Naive thymus-derived CD4-positive, alpha-beta T cell (primary cell): ENCODE measurements at places on chromosomes 5 and 9.

DNA sequence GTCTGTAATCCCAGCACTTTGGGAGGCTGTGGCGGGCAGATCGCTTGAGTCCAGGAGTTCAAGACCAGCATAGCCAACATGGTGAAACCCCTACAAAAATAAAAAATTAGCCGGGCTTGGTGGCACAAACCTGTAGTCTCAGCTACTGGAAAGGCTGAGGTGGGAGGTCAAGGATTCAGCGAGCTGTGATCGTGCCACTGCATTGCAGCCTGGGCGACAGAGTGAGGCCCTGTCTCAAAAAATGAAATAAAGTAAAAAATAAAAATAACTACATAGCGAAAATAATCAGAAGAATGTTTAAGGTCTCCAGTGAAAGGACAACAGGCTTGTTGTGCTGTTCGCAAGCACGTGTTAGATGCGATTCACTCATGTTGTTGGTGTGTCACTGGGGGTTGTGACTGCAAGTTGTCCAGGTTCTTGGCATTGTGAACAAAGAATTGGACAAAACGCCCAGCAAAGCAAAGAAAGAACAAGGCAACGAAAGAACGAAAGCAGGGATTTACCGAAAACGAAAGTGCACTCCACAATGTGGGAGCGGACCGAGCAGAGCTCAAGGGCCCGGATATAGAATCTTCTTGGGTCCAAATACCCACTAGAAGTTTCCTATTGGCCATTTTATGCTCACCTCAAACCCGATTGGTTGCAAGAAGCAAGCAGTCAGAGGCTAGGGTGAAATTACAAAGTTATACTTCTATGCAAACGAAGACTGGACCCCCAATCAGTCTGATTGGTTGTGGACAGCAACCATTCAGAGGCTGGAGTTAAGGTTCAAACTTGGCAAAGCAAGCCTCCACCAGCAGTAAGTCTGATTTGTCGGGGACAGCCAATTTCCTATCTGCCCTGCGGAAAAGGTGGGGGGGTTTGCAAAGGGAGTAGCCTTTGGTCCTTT is 844 bp upstream of the MCCC2 start:
- no peak for DNase-seq
- H3K36me3 ChIP-seq = no peaks in the 10 kb centered on the region
- peak overlapping the region; percentile 87 for H3K27ac ChIP-seq
- peaks cover 34% of the 10 kb centered on the region for H3K4me1 ChIP-seq

DNA sequence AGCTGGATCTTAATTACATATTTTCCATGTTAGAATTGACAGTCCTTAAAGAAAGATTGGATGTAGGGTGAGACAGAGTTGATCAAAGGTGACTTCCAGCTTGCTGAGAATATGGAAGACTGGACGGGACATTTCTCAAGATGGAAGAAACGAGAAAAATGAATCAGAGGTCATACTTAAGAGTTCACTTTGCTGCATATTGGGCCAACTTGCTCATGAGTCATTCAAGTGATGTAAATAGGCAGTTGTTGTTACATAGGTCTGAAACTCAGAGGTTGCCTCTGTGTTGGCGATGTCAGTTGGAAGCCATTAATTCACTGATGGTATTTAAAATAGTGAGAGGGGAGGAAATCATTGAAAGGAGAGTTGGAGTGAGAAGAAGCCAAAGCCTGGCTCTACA is 132.8 kb downstream of the CD180 start:
- H3K27me3 ChIP-seq = no peaks in the 10 kb centered on the region
- H3K4me1 ChIP-seq = peaks cover 3% of the 10 kb centered on the region
- no peaks in the 10 kb centered on the region for H3K36me3 ChIP-seq
- H3K4me3 ChIP-seq = no peak overlapping the region

GRCh38 chr5:148751025-148751424 is 75.4 kb upstream of the ADRB2 start:
- DNase-seq = no peak
- H3K36me3 ChIP-seq = no peaks in the 10 kb centered on the region
- no peaks in the 10 kb centered on the region for H3K4me1 ChIP-seq
- no peak overlapping the region for H3K27ac ChIP-seq
- no peaks in the 10 kb centered on the region for H3K27me3 ChIP-seq

DNA sequence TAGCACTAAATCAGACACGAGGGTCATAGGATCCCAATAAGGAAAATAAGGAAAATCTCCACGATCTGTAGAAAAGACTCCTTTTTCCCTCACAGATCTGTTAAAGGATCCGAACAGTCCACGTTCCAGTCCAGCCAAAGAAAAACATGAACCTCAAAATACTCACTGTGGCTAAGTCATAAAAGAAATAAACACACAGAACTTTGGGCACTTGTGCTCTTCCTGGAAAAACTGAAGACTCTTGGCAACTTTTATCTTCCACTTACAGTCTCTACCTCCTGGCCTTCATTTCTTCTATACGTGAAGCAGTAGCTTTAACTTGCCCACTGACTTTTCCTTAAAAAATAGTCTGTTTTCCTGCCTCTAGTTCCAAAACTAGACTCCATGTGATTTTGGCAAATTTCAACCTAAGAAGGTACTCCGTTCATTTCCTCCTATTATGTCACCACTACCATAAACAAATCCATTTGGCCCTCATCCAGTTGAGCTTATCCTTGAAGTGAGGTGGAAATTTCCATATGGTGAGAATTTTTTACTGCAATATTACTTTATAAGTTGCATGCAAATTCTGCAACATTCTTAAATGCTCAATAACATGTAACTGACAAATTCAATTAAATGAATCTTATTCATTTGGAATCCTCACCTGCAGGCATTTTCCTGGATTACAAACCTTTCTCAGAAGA is 5.3 kb upstream of the LHFPL2 start:
- H3K36me3 ChIP-seq = no peaks in the 10 kb centered on the region
- H3K27me3 ChIP-seq = no peaks in the 10 kb centered on the region
- no peak overlapping the region for H3K4me3 ChIP-seq
- no peak overlapping the region for H3K27ac ChIP-seq

DNA sequence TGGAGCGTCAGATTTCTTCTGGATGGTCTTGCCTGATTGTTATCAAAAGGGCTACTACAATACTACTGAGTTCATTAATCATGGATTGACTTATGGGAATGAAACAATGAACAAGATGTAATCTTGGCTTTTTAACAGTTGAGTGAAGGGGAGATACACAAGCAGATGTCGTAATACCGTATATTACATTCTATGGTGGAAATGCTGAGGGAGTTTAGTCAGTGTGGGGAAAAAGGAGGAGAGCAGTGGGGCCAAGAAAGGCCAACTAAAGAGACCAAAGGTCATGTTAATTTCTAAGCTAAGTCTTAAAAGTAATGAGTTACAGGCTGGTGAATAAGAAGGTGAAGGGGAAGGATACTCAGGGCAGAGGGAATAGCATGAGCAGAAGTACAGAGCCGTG is 29.0 kb upstream of the PSAT1 start:
- no peaks in the 10 kb centered on the region for H3K4me1 ChIP-seq
- no peak overlapping the region for H3K4me3 ChIP-seq
- peaks cover 6% of the 10 kb centered on the region for H3K36me3 ChIP-seq
- H3K27me3 ChIP-seq = no peaks in the 10 kb centered on the region
- DNase-seq = no peak
- H3K27ac ChIP-seq = no peak overlapping the region

DNA sequence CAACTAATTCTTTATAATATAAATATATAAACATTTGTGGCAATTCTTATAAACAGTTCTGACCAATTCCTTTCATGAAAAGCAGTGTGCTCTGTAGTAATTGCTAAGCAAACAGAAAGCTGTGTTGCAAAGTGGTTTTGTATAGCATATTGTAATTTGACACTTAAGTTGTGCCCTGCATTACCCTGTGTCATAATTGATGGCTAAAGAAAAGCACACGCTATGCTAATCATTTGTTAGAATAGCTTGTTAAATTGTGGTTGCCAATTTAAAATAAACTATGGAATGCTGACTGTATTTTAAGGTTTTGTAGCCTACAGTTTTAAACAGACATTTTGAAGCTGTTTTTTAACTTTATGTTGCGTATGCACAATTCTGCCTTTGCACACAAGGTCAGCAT is 140.0 kb downstream of the PBX3 start:
- no peak overlapping the region for H3K27ac ChIP-seq
- H3K4me3 ChIP-seq = no peak overlapping the region
- no peaks in the 10 kb centered on the region for H3K27me3 ChIP-seq
- no peak for DNase-seq
- H3K4me1 ChIP-seq = peaks cover 5% of the 10 kb centered on the region
- no peaks in the 10 kb centered on the region for H3K36me3 ChIP-seq

DNA sequence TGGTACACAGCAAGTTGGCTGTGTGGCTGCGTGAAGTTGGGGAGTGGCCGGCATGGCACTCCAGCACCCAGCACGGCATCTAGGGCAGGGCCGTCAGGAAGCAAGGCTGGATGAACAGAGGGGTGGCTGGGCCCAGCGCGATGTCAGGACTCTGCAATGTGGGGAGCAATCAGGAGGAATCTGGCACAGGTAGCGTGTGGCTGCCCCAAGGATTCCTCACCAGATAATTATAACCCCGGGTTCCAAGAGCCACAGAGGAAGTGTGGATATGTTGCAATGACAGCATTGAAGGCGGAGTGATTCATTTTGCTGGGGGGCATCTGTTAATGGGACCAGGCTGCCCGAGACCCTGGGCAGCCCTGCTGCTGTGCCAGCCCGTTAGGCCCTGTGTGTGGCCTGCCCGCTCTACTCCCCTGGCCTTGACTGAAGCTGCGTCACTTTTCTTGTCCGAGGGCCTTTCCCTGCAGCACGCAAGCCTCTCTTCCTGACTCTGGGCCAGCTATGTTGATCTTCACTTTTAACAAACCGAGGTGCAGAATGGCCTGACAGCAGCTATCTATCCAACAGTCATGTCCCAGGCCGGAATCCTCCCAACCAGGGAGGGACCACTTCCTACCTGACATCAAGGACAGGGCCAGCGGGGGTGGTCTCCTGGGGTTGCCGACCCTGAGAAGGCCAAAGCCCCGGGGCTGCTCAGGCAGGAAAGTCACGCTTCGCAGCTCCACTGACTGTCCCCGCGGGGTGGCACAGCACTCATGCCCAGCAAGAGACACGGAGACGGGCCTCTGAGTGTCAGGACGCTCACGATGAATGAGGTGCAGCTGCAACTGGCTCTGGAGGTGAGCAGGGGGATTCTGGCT is 118.0 kb upstream of the PHYKPL start:
- H3K36me3 ChIP-seq = no peaks in the 10 kb centered on the region
- DNase-seq = no peak
- H3K27me3 ChIP-seq = no peaks in the 10 kb centered on the region
- H3K4me3 ChIP-seq = no peak overlapping the region
- H3K27ac ChIP-seq = no peak overlapping the region

DNA sequence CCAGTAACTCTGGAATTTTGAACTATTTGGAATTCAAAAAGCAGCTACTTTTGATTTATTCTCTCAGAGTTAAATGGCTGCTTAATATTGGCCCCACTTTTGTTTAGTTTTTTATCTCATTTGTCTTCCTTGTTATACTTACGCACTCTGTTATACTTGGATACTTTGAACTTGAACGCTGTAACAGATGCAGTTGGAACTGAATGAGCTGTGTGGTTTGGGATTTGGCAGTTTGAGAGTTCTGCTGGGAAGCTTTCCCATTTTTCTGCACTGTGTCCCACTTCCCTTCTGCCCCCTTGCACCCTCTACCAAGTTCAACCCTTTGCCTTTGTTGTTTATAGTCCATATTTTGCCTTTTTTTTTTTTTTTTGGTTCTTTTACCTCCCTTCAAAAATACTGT is 3.8 kb downstream of the RHOBTB3 start:
- no peaks in the 10 kb centered on the region for H3K36me3 ChIP-seq
- no peaks in the 10 kb centered on the region for H3K4me1 ChIP-seq
- no peak overlapping the region for H3K4me3 ChIP-seq
- DNase-seq = no peak
- no peak overlapping the region for H3K27ac ChIP-seq

GRCh38 chr9:27963836-27964235 is 390.6 kb upstream of the C9orf72 start:
- no peaks in the 10 kb centered on the region for H3K27me3 ChIP-seq
- no peak overlapping the region for H3K27ac ChIP-seq
- H3K4me1 ChIP-seq = no peaks in the 10 kb centered on the region
- DNase-seq = no peak
- H3K36me3 ChIP-seq = no peaks in the 10 kb centered on the region
- H3K4me3 ChIP-seq = no peak overlapping the region

DNA sequence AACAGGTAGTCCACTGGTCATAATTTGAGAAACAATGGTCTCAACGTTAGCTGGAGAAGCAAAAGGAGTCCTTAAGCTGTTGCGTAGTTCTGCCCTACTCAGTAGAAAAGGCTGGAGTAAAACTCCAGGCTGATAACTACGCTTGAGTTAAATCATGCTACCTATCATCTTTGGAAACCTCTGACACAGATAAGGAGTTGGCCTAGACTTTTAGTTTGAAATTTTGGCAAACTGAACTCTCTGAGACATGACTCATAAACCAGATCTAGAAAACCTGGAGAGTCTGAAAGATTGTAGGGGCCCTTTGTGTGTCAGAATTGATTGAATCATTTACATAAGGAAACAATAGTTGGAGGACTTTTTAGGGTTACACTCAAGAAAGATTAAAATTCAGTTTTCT is 26.3 kb downstream of the NMUR2 start:
- H3K36me3 ChIP-seq = no peaks in the 10 kb centered on the region
- no peaks in the 10 kb centered on the region for H3K4me1 ChIP-seq
- no peak overlapping the region for H3K4me3 ChIP-seq

GRCh38 chr5:95759634-95760033 is 28.5 kb downstream of the RHOBTB3 start:
- H3K4me1 ChIP-seq = no peaks in the 10 kb centered on the region
- DNase-seq = no peak
- H3K4me3 ChIP-seq = no peak overlapping the region
- H3K36me3 ChIP-seq = no peaks in the 10 kb centered on the region
- H3K27ac ChIP-seq = no peak overlapping the region
- no peaks in the 10 kb centered on the region for H3K27me3 ChIP-seq

- H3K4me3 ChIP-seq = peak overlapping the region; percentile 74
- DNase-seq = no peak
- H3K36me3 ChIP-seq = no peaks in the 10 kb centered on the region
- H3K4me1 ChIP-seq = peaks cover 24% of the 10 kb centered on the region
- no peaks in the 10 kb centered on the region for H3K27me3 ChIP-seq
- peak overlapping the region; percentile 80 for H3K27ac ChIP-seq
Measured at GRCh38 chr9:92763721-92764380, 782 bp downstream of the BICD2 start.

DNA sequence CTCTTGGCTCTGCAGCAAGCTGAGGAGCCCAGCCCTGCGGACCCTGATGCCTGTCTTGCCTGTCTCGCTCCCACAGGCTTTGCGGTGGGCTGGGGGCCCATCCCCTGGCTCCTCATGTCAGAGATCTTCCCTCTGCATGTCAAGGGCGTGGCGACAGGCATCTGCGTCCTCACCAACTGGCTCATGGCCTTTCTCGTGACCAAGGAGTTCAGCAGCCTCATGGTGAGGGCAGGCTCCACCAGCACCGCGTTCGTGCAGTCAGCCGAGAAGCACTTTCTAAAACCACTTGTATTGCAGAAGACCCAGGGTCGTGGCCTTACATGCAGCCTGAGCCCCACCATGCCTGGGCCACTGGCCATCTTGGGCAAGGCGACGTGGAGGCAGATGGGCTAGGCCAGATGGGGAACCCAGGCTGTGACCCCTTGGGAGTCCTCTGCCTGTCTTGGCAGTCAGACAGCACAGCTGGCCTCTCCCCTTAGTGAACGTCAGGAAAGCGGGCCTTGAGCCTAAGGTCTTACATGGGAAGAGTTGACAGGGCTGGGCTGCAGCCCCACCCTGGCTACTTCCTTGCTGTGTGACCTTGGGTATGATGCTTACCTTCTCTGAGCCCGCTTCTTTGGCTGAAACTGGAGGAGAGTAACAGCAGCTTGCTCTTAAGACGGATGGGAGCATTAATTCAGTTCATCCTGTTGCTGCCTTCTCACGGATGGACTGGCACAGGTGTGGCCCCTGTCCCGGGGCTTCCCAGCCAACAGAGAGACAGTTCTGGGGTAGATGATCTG is 8.6 kb downstream of the SLC2A8 start:
- DNase-seq = no peak
- H3K4me1 ChIP-seq = no peaks in the 10 kb centered on the region
- H3K27me3 ChIP-seq = peaks cover 29% of the 10 kb centered on the region
- H3K36me3 ChIP-seq = no peaks in the 10 kb centered on the region
